Muscle of back (tissue), 13 donors: ENCODE measurements at places on chromosomes 1 and 21. TPM values are rescaled to one million over a fixed set of nuclear protein-coding genes. Genes with fewer than 3 reads are reported as not detected.
A peak's percentile ranks its signal among the peaks of the same experiment; 100 is the strongest.

NR5A2 gene
- 3.6 TPM for polyA plus RNA-seq

PRELP gene
- polyA plus RNA-seq = 1.3 TPM

PODN gene
- polyA plus RNA-seq = 10.7 TPM

MAP1LC3C gene
- polyA plus RNA-seq = 22.1 TPM

KRTAP19-5 gene
- polyA plus RNA-seq = not detected

SEMA4A gene
- polyA plus RNA-seq = 2.8 TPM

LSM10 gene
- 21.0 TPM for polyA plus RNA-seq

UBL4B gene
- not detected for polyA plus RNA-seq

LYPD8 gene
- polyA plus RNA-seq = not detected

AJAP1 gene
- polyA plus RNA-seq = 0.79 TPM

DNA sequence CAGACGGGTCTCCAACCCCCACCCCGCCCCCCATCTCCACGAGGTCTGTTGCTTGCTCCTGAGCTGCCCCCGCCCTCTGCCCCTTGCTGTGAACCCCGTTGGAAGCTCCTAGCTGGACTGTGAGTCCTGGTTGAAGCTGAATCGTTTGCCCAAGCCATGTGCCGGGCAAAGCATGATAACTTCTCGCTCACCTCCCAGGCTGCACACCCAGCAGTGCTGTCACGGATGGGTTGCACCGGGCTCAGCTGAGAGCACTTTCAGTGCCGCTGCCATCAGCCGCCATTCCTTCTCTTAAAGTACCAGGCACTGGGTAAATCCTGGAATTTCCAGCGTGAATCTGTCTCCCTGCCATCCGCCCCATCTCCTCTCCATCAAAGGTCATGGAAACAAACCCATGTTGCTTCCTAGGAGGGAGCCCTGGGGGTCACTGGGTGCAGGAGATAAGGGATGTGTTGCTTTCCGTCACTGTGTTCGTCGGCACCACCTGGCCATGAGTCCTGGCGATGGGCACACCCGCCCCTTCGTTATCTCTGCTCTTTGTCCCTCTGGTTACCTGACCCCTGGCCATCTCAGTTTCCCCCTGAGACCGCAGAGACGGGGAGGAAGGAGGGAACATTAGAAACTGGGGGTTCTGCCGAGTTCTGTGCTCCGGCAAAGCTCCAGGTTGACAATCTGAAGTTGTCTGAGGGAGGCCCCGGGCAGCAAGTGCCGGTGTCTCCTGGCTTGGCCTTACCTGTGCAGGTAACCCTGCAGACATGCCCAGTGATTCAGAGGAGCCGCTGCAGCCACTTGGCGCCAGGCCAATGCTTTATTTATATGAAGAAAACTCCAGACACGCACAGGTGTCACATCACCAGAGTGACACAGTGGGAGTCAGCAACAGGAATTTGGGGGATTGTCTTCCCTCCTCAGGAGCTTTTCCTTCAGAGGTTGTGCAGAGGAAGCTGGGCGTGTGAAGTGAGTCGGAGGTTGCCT lies 2.7 kb downstream of the PDE9A start:
- no peak for DNase-seq

DNA sequence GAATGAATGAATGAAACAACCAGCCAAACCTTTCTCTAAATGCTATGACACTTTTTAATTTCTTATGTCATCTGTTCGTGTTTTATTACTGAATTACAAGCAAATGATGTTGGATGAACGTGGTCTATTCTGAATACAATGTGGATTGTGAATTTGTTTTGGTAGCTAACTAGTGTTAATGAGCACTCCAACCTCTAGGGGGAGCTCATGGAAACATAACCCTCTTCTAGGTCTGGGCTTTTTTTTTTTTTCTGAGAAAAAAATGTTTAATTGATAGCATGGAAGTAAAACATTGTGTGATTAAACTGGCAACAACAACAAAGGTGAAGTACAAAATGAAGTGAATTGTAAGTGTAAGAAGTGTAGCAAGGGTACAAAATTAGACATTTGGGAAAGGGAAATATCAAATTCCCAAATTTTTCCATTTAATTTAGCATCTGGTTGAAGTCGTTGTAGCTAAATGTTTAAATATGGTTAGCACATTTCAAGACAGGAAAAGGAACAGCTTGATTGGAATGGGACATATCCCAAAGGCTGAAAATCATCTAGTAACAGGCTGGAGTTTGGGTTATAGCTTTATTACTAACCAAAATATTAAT lies 42.6 kb upstream of the PTGS2 start:
- DNase-seq = peak; percentile 6

DNA sequence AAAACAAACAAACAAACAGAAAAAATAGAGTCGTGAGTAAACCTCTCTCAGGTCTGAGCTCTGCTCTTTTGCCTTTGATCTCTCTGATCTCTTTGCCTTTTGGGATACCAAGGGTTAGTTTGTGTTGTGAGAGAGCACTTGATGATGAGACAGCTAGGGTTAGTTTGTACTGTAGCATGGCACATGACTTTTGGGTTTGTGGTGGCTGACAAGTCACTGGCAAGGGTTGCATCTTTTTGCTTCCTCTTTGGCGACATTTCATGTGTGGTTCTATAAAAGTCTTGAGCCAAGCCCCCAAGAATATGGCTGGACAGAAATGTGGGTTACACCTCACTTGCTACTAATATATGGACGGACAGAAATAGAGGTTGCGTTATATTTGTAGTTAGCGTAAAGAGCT lies 60.5 kb downstream of the TESK2 start:
- no peak for DNase-seq

DNA sequence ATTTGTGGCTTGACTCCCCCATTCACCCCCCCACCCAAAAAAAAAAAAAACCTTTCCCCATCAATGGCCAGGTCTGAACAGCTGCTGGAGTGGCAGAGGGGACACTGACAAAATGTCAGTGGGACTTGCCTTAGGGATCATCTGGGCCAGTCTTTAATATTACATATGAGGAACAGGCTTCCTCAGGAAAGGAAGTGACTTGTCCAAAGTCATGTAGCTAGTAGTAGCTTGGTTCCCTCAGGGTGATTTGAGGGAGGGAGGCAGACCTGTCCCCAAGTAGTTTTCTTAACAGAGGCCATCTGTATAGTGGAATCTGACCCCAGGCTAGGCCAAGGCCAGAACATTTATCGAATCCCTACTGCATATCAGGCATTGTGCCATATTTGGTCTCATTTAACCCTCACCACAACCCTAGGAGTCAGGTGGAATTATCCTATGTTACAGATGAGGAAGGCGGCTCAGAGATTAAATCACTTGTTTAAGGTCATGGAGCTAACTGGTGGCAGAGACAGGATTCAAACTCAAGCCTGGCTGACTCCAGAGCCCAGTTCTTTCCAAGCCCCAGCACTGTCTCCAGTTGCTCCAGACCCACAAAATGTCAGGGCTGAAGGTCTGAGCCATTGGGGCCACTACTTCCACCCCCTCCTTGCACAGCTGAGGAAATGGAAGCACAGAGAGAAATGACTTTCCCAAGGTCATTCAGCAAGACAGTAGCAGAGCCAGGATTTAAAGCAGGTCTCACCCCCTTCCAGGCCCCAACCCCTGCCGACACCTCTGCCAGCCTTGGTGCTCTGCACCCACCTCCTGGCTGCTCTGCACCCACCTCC lies 10.4 kb downstream of the ZBTB7B start:
- DNase-seq = no peak

DNA sequence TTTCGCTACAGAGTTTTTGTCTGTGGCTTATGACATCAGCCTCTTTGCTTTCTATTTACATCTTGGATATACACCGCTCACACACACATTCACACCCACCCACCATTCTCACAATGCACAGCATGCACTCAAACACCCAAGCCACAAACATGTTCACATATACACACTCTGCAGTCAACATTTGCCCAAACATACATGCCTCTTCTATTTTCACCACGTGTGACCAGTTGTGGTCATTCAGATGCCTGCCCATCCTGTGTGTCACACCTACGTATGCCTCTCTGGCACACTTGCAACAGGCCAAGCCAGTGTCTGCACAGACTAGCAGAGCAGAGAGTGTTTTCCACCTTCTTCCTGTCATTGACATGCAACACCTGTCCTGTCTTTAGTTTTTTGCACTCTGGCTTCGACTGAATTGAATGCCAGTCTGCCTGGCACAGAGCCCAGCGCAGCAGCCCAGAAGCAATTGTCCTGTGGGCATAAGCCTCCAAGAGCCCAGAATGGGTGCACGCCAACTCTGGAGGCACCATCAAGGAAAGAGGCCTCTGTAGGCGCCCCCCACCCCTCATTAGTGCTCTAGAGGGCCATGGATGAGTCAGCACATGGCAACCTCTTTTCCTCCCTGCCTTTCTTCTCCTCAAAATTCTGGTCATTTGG lies 37.7 kb upstream of the LRRN2 start:
- DNase-seq = no peak

DNA sequence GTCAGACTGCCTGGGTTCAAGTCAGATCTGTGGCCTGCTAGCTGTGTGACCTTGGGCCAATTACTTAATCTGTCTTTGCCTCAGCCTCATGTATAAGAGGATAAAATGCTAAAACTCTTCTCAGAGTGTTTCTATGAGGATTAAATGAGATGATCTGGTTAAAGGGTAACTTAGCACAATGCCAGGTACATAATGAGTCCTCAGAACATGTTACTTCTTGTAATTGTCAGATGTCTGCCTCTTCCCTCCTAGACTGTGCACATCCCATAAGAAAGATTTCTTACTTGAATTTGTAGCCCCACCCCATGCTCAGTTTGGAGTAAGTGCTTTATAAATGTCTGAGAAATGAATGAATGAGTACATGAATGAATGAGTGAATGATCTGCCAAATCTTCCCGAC lies 34.6 kb upstream of the HIVEP3 start:
- no peak for DNase-seq

- no peak for DNase-seq
These were observed 26.6 kb downstream of the FAM89A start for GRCh38 chr1:231013391-231014015.

DNA sequence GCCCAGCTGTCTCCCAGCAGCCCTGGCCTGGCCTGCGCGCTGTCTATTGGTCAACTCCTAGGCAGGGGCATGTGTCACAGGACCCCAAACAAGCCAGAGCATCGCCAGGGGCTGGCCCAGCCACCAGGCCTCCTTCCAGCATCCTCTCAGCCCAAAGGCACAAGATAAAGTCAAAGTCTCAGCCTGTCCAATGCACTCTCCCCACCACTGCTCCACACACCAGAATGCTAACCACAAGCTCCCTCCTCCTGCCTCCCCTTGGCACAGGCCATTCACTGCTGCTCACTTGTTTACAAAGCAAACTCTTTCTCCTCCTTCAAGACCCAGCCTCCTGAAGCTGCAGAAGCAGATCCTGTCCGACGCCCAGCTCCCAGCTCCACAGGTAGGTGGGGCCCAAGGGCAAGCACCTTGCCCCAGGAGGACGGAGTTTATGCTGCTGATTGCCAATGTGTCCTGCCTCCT lies 133.4 kb downstream of the DMRTB1 start:
- no peak for DNase-seq

DNA sequence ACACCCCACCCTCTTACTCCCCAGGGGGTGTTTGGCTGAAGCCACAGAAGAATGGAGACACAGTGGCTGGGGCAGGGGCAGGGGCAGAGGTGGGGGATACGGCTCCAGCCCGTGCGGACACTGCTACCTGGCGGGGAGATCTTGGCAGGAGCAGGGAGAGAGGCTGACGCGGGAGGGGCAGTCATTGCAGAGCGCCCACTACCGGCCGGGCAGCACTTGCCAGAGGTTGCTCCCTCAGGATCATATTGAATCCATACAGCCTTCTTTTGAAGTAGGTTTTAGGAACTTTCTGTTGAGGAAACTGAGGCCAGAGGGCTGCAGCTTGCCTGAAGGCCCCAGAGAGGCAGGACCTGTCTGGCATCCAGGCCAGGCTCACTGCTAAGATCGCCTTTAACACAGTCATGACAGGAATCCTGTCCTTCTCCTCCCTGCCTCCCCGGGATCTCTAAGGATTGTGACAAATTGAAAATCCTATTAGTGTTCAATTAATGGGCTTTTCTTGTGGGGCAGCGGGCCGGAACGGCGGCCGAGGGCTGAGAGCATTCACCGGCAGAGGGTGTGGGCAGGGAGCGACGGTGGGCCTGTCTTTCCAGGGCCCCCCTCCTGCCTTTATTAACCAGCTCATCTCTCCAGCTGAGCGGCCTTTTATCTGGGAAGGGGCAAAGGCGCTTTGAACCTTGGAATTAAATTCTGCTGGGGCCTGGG lies 65.5 kb upstream of the WNT4 start:
- no peak for DNase-seq

DNA sequence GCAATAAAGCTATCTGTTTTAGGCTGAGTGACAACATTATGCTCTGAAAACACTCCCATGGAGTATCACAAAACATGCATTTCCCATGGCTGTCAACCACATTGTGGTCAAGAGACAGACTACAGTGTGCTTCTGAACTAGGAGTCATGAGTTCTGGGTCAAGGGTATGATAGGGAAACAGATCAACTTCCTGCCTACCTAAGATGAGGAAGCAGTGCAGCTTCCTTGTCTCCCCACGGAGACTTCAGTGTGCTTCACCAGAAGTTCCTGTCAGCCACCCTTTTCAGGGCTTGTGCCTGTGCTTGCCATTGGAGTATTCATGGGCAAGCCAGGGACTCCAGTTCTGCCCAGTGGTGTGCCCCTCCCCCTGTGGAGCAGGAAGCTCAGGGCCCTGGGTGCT lies 19.9 kb downstream of the LCE3E start:
- DNase-seq = no peak

GRCh38 chr1:14768582-14769304 lies 170.3 kb downstream of the KAZN start:
- DNase-seq = no peak

DNA sequence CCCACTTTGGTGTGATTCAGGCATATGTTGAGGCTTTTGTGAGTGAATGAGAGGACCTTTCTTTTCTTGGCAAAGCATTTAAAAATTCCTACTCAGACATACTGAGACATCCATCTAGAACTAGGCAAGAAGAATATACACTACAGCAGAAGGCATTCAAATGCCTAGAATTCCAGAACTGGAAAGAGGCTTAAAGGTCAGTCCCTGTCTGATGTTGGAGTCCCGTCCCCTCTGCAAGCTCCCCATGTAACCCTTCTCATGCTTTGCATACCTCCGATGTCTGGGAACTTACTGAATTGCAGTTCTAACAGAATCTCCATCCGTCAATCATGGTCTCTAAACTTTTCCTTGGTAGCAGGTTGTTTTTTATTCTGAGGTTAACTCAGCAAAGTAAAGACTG lies 152.9 kb downstream of the ATP6V1G3 start:
- peak; percentile 16 for DNase-seq

GRCh38 chr21:43940329-43941050 lies 71.6 kb upstream of the TRAPPC10 start:
- no peak for DNase-seq

DNA sequence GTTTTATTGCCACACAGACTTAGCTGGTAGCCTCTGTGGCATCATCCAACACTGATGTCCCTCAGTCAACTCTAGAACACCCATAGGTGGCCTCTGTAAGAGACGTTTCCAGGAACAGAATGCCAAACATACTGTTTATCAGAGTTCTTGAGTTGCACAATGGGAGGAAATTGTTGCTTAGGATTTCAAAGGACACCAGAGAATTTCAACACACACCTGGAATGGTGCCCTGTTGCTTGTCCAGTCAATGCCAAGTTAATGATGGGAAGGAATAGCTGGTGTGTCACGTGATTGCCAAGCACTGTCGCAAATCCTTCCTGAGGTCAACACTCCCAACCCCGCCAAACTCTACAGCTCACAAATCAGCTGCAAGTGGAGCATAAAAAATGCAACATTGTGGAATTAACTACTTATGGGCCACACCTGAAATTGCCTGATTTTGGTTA lies 28.6 kb upstream of the DUSP23 start:
- DNase-seq = no peak
